ENCODE measurements at places on chromosomes 7 and 10.
A peak's percentile ranks its signal among the peaks of the same experiment; 100 is the strongest.

- peak; percentile 43 for DNase-seq
Measured at GRCh38 chr7:1666317-1666822, 3.7 kb upstream of the ELFN1 start.

DNA sequence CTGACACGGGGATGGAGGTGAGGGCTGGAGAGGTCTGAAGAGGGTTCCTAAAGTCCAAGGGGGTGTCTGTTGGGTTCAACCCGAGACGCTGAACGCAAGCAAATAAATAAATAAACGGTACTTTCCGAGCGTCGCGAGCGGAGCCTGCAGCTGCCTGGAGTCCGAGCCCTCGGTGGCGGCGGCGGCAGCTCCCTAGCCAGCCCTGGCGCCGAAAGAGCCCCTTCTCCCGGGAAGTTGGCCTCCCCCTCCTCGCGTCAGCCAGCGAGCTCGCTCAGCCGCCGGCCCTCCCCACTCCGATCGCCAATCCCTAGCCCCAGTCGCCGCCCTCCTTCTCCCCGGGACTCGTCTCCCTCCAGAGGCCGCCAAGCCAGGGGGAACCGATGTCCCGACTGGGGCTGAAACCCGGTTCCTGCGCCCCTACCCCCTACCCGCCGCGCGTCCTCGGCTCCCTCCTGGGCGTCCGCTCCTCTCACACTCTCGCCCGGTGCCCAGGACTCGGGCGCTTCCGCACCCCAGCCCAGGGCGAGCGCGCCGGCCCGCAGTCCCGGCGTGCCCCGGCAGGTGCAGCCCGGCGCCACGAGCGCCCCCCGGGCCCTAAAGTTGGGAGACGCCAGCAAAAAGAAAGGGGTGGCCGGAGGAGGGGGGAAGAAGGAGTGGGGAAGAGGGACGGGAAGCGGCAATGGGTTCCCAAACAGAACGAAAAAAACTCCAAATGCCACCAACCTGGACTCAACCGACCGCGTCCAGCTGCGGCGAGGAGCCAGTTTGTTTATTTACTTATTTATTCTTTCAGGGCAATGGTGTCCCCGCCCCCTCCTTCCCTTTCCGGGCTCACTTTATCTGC lies at the start of gene GFRA1:
Gene GFRA1 (minus strand): TSS at position 767 of the 844 bp plus-strand sequence. CDS start 1,177 bp downstream, outside the sequence.
- DNase-seq, result peak; percentile 29

GRCh38 chr7:132516042-132516840 lies 60.0 kb downstream of the PLXNA4 start:
- DNase-seq, result no peak

DNA sequence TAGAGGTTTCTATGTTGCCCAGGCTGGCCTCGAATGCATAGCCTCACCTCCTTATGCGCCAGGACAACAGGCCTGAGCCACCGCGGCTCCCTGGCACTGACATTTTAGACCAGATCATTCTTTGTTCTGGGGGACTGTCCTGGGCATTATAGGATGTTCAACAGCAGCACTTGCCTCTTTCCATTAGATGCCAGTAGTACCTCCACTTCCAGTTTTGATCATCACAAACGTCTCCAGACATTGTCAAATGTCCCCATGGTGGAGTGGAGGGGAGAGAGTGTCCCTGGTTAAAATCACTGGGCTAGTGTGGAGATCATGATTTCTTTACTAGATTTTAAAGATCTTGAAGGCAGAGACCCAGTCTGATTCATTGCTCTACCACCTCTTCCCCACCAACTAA lies 125.2 kb upstream of the MKLN1 start:
- no peak for DNase-seq

GRCh38 chr7:34787586-34787985 lies 129.6 kb downstream of the NPSR1 start:
- DNase-seq, result no peak

Measured in activated naive CD8-positive, alpha-beta T cell treated with anti-CD3 and anti-CD28 coated beads, Interleukin-2, amount 10 ng/mL, durations not matched to agents 7 days and 5 days (primary cell).